Transverse colon (tissue), 4 donors: ENCODE measurements at places on chromosomes 5 and 9. TPM values are rescaled to one million over a fixed set of nuclear protein-coding genes. Genes with fewer than 3 reads are reported as not detected.

The IPO11 gene
- 6.4 TPM for total RNA-seq

The FST gene
- total RNA-seq: 5.2 TPM

- no peaks in the 10 kb centered on the region for H3K36me3 ChIP-seq
- H3K27me3 ChIP-seq: no peaks in the 10 kb centered on the region
- no peaks in the 10 kb centered on the region for H3K4me1 ChIP-seq
- no peak for DNase-seq
Observed at GRCh38 chr5:39713250-39713916, 288.6 kb upstream of the DAB2 start.

- H3K4me3 ChIP-seq: no peak overlapping the region
- no peaks in the 10 kb centered on the region for H3K36me3 ChIP-seq
- no peaks in the 10 kb centered on the region for H3K4me1 ChIP-seq
- no peak for DNase-seq
- H3K27ac ChIP-seq: no peak overlapping the region
- no peaks in the 10 kb centered on the region for H3K27me3 ChIP-seq
Observed at GRCh38 chr9:90727488-90727887, 74.1 kb upstream of the SYK start.

DNA sequence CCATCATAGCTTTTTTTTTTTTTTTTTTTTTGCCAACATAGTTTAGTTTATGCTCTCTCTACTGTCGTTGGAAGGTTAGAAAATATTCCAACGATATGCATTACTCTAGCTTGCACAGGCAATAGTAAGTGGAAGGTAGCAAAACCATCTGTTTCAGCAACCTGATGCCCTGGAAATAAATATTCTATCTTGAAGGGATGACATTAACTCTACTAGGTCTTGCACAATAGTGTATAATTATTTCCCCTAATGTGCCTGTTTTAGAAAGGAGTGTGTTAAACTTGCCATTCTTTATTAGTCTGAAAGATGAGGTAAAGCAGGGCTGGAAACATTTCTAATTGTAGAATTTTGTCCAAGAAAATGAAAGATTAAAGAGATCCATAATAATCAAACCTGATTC lies 111.0 kb downstream of the PCSK5 start:
- H3K27me3 ChIP-seq: no peaks in the 10 kb centered on the region
- no peak overlapping the region for H3K27ac ChIP-seq
- DNase-seq: no peak
- H3K36me3 ChIP-seq: no peaks in the 10 kb centered on the region
- peaks cover 11% of the 10 kb centered on the region for H3K4me1 ChIP-seq
- no peak overlapping the region for H3K4me3 ChIP-seq

DNA sequence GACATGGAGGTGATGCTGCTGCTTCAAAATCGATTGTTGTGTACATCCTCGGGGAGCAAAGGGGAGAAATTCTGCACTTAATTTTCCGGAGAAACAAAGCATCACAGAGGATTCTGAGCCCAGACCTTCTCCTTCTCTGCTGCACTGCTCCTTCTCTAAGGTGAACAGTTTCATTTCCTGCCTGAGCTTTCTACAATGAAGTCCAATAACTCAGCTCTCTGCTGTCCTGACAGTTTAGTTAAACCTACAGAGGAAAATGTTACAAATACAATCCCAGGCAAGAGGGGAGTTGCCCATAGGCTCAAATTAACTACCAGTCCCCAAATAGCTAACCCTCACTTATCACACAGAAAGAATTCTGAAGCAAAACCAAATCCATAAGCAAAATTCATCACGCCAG lies 206.3 kb downstream of the EFNA5 start:
- no peak overlapping the region for H3K4me3 ChIP-seq
- no peak for DNase-seq
- peak overlapping the region; percentile 23 for H3K27ac ChIP-seq

- peaks cover 8% of the 10 kb centered on the region for H3K27me3 ChIP-seq
- no peaks in the 10 kb centered on the region for H3K36me3 ChIP-seq
- H3K4me3 ChIP-seq: no peak overlapping the region
- peaks cover 66% of the 10 kb centered on the region for H3K4me1 ChIP-seq
- H3K27ac ChIP-seq: peak overlapping the region; percentile 10
Observed at GRCh38 chr5:150172145-150172544, 5.6 kb downstream of the CDX1 start.
